ENCODE measurements at places on chromosomes 1 and 21.

DNA sequence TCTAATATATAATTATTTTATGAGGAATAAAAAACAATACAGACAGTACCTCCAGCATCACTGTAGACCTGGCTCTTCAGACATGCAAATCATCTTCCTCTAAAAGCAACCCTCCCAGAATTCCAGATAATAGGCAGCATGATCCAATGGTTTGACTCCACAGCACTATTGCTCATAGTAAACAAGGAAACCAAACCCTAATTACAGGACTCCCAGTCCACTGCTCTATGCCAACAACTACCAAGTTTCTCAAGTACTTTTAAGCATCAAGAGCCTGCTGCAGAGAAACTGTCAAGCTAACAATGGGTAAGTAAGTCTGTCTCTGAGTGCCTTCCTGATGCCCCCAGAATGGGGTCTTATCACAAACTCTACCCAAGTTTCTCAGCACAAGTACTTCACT, 57.2 kb downstream of the EYA3 start:
- no peak for DNase-seq

DNA sequence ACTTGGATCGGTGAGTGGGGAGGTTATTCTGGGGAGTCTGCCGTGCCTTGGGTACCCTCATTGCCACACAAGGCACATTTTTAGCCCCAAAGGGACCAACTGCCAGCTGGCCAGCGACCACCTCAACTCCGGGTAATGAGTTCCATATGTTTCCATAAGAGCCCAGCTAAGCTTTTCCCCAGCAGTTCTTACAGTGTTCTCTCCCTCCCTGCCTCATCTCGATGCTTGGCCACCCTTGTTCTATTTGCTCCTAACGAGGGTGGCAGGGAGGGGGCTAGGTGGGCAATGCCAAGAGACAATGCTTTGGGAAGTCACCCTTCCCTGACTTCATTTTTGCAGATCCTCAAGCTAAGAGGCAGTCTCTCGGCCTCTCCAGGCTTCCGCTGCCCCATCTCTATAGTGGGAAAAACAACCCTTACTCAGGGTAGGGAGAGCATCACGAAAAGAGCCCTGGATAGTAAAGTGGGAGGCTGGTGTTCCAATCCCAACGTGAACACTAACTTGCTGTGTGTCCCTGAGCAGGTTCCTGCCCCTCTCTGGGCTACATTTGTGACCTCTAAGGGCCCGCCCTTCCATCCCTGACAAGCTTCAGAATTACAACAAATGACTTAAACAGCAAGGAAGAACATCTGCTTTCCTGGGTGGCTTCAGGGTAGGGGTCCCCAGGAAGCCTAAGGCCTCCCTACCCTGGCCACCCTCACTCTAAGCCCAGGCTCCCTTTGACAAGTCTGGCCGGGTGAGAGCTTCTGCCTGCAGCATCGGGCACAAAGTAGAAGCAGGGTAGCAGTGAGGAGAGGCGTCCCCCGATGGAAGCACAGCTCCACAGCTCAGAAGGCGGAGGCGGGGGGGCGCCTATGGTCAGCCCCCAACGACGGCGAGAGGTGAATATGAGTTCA, 5.8 kb downstream of the ID3 start:
- peak; percentile 44 for DNase-seq

DNA sequence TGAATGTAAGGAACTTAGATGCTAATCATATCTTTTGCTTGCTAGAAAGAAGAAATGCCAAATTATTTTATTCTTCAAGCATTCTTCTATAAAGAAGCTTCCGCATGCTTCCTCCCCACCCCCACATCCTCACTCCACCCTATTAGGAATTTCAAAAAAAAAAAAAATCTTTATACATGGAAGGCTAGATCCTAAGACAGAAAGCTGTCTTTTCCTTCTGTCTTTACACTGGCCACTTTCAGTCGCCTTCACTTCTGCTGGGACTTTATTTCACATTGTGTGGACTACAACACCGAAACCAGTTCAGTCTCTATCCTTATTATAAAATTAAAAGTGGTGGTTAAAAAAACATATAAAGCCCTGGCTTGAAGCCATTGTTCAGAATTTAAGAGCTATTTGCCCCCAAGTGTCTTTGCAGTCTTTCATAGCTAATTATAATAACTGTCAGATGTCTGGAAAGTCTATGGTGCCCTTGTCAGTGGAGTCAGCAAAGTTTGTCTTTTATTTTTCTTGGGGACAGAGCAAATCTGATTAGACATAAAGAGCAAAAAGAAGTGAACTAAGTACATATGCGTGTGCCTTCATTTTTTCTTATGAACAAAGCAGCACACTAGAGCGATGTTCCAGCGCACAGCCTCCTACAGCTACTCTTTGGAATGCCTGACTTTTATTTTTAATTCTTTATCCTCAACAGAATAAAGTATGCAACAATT, 297.7 kb downstream of the PTPRC start:
- DNase-seq: no peak

GRCh38 chr1:35243691-35244090, 24.8 kb upstream of the ZMYM4 start:
- no peak for DNase-seq

GRCh38 chr1:66546047-66546810, 12.3 kb downstream of the SGIP1 start:
- no peak for DNase-seq

Measured in activated CD8-positive, alpha-beta T cell treated with anti-CD3 and anti-CD28 coated beads for 36 hours (primary cell).